ENCODE measurements at places on chromosomes 7 and 10.

GRCh38 chr7:74042746-74043522 is 15.0 kb downstream of the ELN start:
- no peak for DNase-seq

DNA sequence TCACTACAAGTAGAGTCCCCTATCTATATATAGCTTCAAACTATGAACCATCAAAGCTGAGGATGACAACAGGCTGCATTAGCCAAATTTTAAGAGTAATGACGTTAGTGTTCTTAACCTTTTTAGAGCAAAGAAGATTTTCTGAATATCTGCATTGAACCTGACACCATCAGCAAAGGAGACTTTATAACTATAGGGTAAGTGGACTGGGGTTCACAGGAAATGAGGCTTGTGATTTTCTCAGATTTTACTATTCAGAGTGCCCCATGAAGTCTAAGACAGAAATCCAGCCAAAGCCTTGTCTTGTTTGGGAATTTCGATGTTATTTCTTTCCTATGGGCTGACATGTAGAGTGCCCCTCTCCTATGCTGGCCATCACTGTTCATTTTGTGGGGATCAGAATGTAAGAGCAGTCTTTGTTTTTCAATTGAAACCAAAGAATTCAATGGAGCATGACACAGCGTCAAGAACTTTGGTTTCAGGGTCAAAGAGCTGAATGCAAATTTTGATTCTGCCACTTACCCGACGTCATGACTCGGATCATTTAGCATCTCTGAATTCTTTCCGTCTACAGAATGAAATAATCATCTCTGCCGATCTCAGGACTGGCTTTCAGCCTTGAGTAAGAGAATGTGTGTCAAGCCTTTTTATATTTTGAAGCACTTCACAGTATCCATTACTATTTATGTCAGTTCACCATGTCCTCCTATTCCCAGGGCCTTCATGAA is 52.7 kb downstream of the DENND11 start:
- no peak for DNase-seq

DNA sequence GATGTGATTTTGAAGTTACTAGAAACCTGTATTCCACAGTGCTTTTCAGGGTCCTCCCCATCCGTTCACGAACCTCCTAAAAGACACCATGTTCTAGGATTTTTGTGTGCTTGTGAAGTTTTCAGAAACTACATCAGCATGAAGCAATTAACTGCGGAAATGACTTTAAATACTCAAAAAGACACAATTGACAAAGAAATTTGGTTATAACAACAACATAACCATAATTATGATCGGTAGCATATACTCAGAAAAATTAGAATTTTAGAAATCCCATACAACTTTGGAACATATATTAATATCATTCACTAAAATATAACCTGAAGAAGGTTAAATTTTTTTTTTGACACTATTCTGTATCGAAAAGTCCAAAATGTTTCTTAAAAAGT is 43.8 kb upstream of the FAM20C start:
- no peak for DNase-seq

- no peak for DNase-seq
Measured at GRCh38 chr10:87667493-87667892, 7.8 kb downstream of the PAPSS2 start.

GRCh38 chr7:28114056-28114455 is 66.5 kb downstream of the JAZF1 start:
- no peak for DNase-seq

DNA sequence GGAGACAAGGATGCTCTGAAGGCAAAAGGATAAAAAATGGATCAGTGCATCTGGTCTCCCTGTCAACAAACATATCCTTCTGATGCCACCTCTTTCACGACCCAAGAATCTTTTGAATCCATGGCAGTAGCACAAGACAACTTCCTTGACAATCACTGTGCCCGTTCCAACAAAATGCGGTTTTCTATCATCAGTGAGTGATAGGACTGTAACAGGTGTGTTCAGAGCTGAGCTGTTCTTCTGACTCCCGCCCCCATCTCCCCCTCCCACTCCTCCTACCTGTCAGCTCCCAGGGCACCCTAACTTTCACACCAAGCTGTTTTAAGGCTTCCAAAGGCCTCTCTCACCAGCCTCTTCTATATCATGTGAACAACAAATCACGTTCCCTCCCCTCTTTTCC is 74.8 kb downstream of the PARD3 start:
- DNase-seq, result no peak
